ENCODE measurements at places on chromosomes 2 and 18.

DNA sequence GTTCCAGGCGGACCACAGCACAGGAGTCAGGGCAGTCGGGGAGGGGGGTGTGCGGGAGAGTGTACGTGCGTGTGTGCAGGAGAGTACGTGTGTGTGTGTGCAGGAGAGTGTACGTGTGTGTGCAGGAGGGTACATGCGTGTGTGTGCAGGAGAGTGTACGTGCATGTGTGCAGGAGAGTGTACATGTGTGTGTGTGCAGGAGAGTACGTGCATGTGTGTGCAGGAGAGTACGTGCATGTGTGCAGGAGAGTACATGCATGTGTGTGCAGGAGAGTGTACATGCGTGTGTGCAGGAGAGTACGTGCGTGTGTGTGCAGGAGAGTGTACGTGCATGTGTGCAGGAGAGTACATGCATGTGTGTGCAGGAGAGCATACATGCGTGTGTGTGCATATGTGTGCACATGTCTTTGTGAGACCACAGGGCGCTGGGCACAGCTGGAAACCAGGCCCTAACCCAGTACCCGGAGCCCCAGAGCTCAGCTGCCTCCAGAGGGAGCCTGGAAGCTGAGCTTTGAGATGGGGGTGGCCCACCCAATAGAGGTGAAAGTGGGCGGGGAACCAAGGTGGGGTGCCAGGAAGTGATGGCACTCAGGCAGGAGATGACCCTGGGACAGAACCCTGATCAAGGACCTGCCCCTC is 13.9 kb upstream of the KLHL30 start:
- DNase-seq: no peak

GRCh38 chr2:6933911-6934310 is 16.7 kb downstream of the RNF144A start:
- no peak for DNase-seq

GRCh38 chr2:10302479-10303180 is at the start of gene HPCAL1:
TSS of gene HPCAL1 (plus strand) at chr2:10302904. CDS start at chr2:10419758, 116,854 bp downstream.
- peak; percentile 85 for DNase-seq

DNA sequence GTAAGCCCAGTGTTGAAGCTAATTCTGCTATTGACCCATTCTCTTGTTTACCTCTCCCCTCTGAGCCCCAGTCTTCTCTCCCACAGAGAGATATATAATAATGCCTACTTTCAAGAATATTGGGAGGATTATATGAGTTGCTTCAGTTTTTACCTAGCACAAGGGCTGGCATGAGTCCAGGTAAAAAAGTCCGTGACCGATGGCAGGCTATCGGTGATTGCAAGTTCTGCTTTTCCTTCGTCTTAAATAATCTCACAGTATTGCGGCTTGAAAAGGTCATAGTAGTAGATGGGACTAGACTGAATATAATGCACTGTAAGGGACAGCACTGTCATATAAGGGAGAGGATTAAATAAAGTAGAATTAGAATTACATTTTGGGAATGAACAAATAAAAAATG is 77.6 kb downstream of the KIF5C start:
- no peak for DNase-seq

DNA sequence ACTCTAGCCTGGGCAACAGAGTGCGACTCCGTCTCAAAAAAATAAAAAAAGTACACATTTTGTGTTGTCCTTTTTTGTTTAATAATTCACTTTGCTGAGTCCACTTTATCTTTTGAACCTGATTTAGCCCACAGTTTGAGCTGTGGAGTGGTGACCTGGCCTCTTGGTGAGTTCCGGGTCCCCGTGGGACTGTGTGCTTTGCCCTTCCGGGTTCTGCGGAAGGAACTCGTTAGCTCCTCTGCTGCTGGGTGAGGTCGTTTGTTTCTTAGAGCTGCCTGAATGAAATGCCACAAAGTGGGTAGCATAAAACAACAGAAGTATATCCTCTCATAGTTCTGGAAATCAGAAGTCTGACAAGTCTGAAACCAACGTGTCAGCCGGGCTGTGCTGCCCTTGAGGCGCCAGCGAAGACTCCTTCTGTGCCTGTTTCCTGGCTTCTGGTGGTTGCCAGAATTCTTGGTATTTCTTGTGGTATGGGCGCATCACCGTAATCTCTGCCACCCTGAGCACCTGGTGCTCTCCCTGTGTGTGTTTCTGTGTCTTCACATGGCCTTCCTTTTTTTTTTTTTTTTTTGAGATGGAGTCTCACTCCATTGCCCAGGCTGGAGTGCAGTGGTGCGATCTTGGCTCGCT is 3.5 kb downstream of the EFHD1 start:
- no peak for DNase-seq

DNA sequence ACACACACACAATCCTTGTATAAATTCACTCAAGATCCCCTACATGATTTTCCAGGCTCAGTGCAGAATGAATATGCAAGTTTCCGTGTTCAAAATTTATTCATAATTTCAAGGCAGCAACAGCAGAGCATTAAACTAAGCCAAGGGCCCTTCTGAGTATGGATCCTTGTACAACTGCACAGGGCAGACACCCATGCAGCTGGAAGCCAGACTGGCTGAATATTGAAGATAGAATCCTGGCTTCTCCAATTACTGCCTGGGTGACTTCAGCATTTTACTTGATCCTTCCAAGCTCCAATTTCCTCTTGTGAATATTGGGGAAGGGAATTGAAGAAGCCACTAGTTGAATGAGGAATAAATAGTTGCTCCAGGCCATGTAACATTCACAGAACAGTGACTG is 267.9 kb upstream of the REG3G start:
- no peak for DNase-seq

DNA sequence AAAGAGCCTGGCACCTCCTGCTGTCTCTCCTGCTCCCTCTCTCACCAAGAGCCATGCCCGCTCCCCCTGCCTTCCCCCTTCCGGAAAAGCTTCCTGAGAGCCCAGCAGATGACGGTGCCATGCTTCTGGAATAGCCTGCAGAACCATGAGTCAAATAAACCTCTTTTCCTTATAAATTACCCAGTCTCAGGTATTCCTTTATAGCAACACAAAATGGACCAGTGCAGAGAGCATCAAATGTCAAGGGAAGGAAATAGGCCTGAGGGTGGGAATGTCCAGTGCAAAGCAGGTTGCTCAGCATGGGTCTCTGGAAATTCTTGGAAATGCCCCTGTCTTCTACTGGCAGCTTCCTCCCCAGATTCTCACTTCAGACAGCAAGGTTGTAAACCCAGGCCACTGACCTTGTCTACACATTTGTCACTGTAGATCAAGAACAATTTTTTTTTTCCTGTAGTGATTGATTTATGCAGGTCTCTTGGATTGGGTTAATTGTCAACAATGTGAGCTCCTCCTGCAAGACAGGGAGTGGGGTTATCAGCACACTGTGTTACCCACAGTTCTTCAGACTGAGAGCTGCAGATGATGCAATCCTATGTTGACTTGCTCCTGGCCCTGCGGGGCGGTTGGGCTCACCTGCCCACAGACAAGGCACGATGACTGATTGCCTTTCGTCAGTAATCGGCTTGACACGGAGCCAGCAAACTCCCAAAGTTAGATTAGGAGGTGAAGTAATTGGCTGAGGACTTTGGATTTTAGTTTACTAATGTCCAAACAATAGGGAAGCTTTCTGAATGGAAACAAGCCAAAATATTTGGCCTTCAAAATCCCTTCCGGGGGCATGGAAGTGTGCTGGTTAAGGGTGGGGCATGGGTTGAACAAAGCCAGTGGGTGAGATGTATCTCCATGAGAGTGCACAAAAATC is 5.4 kb upstream of the BOD1L2 start:
- DNase-seq: no peak

GRCh38 chr18:8705961-8706790 is 820 bp downstream of the MTCL1 start:
- no peak for DNase-seq

DNA sequence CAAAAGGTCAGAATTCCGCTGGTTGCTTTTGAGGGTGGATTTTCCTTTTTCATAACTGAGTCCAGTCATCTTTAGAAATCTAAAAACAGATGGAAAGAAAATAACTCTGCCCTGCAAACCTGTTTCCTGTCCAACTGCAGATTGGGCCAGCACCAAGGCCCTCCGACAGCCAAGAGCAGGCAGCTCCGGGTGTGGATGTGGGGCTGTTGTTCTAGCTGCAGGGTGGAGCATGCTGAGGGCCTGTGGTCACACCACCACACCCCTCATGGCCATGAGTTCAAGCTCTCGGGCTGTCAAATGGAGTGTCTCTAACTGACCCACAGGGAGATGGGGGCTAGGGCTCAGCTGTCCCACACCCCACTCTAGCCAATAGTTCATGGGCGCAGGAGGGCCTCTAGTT is 69.3 kb upstream of the BZW1 start:
- DNase-seq: no peak

GRCh38 chr2:241576293-241576654 is 17.7 kb downstream of the BOK start:
- no peak for DNase-seq

- no peak for DNase-seq
Observed at GRCh38 chr2:176096243-176096985, 3.2 kb upstream of the HOXD12 start.

GRCh38 chr18:9366126-9366714 is 31.6 kb downstream of the TWSG1 start:
- DNase-seq: peak; percentile 83

- no peak for DNase-seq
Observed at GRCh38 chr2:190478572-190479195, 55.8 kb downstream of the NEMP2 start.

GRCh38 chr18:72470391-72470790 is 73.8 kb downstream of the CBLN2 start:
- no peak for DNase-seq

DNA sequence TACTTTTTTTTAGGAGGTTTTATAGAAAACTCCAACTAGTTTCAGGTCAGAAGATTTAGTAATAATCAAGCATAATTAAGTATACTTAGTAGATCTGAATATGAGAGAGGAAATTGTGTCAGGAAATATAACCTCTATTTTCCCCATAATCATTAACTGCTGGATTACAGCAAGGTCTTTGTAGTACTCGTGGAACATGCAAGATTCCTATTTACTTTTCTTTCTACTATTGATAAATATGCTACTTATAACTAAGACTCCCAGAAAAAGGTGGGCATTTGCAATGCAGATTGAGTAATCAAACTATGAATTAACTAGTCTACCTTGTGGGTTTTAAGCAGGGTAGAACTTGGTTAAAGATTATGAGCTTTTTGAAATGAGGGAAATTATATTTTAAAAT is 570.1 kb downstream of the LRP1B start:
- no peak for DNase-seq

DNA sequence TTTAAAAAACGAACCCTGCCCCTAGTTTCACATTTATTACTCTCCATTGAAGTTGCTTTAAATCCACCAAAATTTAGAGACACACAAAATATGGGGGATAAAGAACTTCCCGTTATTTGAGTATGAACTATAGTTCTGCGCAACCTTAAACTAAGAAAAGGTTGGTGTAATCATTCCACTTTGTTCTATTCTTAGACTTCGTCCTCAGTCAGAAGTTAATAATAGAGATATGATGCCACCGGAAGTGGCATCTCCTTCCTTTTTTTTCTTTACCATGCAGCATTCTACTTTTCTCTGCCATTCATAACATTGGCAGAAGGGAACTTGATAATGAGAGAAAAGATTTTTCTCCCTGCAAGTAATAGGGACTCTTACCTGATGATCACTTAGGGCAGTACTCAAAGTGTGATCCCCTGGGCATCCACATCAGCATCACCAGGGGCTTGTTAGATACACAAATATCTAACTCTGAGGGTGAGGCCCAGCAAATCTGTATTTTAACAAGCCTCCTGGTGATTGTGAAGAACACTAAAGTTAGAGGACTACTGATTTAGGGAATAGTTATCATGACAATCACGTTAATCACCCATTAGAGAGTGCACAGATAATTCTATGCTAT is 147.7 kb upstream of the DTNA start:
- DNase-seq: no peak

DNA sequence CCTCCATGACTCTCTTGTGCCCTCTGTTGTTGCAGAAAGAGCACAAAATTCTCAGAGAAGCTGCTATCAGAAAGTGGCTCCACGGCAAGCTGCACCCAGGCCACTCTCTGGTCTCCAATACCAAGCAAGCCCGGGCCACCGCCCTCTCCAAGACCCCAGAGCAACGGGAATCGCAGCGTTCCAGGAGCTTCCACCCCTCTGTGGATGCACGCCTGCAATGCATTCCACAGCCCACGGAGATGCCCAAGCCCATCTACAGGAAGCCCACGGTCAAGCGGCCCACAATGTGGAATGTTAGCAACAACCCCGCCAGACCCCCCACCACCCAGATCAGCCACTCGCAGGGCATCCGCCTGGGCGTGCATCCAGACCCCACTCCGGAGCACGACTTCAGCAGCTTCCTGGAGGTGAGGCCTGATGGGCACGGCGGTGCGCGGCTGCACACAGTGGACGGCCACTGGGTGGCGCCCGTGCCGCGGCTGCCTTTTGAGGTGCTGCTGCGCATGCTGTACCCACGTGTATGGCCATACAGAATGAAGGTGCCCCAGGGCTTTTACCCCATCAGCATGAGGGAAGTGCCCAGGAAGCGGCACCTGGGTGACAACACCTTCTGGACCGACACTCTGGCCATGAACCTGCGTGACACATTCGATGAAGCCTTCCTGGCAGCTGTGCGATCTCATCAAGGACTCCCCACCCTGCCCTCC is 6.3 kb downstream of the ANKRD53 start:
- peak; percentile 53 for DNase-seq

GRCh38 chr2:127581516-127582490 is 46.3 kb downstream of the MYO7B start:
- no peak for DNase-seq

DNA sequence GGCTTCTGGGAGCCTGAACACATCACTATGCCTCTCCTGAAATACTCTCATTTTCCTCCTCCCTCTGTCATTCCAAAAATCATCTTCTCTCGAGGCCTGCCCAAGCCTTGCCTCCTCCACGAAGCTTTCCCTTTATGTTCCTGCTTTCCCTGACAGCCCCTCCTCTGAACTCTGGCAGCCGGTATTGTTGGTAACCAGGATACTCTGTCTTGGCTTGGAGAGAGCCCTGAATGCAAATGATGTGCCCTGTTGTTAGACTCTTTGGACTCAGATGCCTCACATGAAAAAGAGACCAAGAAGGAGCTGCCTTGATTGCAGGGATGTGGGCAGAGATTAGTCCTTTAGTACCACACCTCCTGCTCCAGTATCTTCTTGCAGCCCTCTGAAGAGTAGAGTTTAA is 138.5 kb upstream of the DLX2 start:
- peak; percentile 62 for DNase-seq

DNA sequence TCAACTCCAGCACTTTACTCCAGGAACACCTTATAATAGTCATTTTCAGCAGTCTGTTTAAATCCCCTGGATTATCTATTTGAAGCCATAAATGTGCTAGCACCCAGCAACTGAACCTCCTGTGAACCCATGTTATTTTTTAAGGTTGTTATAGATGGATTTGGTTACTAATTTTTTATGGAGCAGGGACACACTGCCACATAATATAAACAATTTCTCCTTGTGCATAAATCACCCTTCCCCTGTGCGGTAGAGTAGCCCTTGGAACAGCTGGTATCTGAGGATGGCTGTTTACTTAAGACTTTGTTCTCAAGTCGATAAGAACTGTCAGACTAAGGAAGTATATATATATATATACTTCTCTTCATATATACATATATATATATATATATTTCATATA is 367.4 kb downstream of the EPHA4 start:
- DNase-seq: no peak

GRCh38 chr2:182649316-182649715 is 66.7 kb upstream of the DNAJC10 start:
- peak; percentile 33 for DNase-seq

GRCh38 chr2:127219171-127220070 is 678 bp downstream of the CYP27C1 start:
- no peak for DNase-seq

- no peak for DNase-seq
Observed at GRCh38 chr18:58058720-58059119, 14.7 kb downstream of the NEDD4L start.

GRCh38 chr2:14221466-14221865 is 411.1 kb upstream of the LRATD1 start:
- no peak for DNase-seq

All from Ammon's horn (tissue), 1 donor.